Renal cortical epithelial cell (primary cell): ENCODE measurements at places on chromosomes 1 and 21. TPM values are rescaled to one million over a fixed set of nuclear protein-coding genes. Genes with fewer than 3 reads are reported as not detected.
A peak's percentile ranks its signal among the peaks of the same experiment; 100 is the strongest.

DNA sequence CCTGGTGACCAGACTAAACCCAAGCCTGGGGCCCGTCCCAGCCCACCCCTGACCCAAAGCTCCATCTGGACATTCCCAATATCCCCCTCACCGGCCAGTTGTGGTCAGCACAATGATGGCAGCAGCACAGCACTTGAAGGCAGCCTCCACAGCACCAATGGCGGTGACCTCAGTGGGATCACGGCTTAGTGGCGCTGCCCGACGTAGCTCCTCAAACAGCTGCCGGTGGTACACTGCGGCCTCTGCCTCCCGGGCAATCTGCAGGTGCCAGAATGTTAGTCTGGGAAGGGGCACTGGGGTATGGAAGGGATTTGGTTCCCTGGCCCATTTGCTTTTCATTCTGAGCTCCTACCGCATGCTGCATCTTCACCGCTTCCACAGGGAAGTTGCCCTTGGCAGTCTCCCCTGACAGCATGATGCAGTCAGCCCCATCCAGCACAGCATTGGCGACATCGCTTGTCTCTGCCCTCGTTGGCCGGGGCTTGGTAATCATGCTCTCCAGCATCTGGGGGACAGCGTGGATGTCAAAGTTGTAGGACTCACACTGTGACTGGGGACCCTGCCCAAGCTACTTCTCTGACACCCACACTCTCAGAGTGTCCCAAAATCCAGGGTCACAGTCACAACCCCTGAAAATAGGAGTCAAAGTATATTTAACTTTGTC is 8.0 kb downstream of the PKLR start:
- DNase-seq, result no peak

DNA sequence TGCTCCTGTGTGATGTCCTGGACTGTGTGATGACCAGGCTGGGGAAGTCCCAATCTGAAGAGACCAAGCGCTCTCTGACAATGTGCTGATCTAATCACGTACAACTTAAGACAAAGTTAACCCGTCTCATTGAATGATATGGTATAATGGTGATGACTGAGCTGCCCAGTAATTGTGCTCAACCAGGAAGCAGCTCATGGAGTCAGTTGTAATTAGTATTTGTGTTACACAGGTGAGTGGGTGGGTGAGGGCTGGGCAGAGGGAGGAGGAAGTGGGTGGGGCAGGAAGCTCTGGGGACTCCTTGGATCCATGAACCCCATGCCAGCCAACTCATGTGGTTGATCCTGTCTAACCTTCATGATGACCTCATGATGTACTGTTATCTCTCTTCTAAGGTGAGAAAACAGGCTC is 8.7 kb upstream of the ECE1 start:
- peak; percentile 63 for DNase-seq

Gene SHISA4
- total RNA-seq, result 11.8 and 16.1 TPM in 2 replicates

Gene GJA8
- not detected in 2 replicates for total RNA-seq

DNA sequence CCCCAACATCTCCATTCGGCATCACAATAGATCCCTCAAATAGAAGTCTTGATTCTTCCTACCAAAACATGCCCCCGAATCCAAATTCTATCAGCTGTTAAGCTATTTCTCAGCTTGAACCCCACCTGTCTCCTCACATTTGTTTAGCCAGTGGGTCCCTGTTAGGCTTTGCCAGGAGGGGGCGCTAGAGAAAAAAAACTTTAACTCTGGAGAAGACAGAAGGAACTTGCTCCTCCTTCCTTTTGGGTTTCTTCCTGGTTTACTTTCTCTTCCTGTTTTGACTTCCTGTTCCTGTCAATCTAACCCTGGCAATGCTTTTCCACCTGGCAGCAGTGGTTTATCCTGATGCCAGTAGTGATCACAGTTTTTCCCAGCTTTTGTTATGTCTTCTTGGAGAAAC is 95.6 kb upstream of the KCNK1 start:
- peak; percentile 34 for DNase-seq

GRCh38 chr1:9115351-9116205 is 13.3 kb downstream of the GPR157 start:
- DNase-seq, result no peak

GRCh38 chr1:204672482-204673121 is 12.9 kb downstream of the LRRN2 start:
- DNase-seq, result no peak

DNA sequence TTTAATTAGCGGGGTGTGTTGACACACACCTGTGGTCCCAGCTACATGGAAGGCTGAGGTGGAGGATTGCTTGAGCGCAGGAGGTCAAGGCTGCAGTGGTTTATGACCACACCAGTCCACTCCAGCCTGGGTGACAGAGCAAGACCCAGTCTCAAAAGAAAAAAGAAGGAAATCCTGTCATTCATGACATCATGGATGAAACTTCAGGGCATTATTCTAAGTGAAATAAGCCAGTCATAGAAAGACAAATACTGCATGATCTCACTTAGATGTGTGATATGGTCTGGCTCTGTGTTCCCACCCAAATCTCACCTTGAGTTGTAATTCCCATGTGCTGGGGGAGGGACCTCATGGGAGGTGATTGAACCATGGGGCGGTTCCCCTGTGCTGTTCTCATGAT is 82.6 kb downstream of the MT1HL1 start:
- no peak for DNase-seq

DNA sequence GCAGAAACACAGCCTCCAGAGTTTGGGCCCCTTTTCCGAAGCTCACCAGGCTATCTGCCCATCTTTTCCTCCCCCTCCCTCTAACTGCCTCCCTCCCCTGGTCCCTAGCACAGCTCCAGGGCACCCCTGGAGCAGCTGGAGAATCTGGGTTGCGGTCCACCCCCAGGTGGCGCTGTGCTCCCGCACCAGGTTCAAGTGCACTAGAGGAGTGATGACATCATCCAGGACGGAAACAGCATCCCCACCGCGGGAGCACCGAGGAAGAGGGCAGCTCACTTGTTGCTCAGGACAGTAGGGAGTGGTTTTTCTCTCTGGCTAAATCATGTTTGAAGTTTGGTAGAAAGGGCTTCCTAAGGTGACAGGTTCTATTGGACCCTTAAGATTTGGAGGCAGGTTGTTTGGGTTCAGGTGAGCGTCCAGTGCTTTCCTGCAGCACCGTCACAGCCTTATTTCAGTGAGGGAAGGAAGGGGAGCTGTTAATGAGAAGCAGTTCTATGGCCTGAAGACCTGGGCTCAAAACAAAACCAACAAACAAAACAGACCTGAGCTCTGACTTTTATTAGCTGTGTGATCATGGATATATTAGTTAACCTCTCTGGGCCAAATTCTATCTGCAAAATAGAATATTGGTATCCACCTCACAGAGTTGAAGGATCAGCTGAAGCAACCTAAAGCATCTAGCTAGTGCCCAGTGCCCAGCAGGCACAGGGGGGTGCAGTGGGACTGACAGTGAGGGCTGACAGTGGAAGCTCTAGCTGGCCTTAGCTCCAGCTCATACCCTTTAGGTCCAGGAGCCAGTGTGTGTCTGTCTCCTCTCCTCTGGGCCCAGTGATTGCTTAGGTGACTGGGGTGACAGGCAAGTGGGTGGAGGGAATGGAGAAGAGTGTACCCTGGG is 7.5 kb downstream of the SHISA4 start:
- peak; percentile 79 for DNase-seq

GRCh38 chr1:175237389-175237788 is 44.8 kb upstream of the KIAA0040 start:
- DNase-seq, result no peak

Gene ADAMTSL4
- total RNA-seq, result 1.4 and 7.4 TPM in 2 replicates

Gene SMIM12
- 40.1 and 46.4 TPM in 2 replicates for total RNA-seq

DNA sequence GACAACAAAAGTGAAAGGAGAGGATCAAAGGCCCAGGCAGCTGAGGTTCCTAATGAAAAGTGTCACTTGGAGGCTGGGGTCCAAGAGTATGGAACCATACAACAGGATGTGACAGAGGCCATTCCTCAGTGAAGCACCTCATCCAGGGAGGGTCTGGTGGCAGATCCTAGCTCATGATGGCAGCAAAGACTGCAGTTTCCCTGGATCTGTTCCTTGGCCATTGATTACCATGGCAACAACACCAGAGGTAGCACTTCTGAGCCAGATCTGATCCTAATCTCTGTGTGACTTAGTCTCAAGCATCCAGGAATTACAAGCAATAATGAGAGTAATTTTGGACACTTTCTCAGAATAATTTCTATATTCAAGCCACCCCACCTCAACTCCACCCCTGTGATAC is 12.9 kb downstream of the FAM177B start:
- peak; percentile 16 for DNase-seq

Gene PPP1R12B
- total RNA-seq, result 9.0 and 20.1 TPM in 2 replicates

DNA sequence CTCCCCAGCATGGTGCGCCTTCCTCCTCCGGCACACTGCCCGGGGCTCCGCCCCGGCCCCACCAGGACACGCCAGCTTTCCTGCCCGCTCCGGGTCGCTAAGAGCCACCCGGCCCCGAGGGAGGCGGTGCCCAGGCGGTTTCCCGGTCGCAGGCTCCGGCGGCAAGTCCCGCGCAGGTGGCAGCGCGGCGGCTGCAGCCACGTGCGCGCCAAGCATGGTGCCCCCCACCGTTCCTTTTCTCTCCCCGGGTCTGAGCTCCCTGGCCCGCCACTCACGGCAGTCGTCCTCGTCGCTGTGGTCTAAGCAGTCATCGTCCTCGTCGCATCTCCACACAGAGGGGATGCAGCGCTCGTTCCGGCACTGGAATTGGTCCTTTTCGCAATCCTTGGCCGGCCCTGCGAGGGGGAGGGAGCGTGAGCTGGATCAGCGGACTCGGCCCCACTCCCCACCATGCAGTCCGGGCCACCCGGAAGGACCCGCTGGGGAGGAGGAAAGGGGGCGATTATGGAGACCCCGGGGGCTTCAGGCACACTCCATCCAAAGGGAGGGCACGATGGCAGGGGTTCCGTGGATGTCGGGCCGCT is 1.2 kb downstream of the LRP8 start:
- no peak for DNase-seq

GRCh38 chr1:81071072-81071858 is 729.5 kb upstream of the ADGRL2 start:
- DNase-seq, result no peak

DNA sequence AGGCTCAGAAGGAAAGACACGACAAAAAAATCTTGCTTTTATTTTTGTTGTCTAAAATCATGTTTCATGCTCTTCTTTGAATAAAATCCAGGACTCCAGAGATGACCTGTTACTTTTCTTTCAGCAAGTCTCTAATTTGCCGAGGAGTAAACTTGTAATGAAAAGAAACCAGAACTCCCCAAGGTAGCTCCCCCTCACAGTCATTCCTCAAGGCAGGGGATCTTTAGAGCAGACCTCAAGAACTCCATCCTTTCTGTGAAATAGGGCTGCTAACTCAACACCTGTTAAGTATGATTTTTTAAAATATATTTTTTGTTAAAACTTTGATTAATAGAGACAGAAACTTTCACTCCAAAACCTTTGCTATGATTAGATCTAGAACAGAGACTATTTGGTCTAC is 82.7 kb upstream of the ABCD3 start:
- DNase-seq, result no peak

DNA sequence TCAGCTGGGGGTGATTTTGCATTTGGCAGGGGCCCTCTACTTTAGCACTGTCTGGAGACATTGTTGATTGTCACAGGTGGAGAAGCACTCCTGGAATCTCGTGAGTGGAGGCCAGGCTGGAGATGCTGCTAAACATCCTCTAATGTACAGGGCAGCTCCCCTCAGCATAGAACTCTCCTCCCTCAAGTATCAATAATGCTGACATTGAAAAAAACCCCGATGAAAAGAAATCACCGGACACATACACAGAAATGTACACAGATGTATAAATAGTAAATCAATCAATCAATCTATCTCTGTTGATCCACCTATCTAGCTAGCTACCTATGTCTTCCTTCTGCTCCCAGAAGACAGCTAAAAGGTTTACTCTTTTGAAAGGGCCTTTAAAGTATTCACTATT is 89.4 kb upstream of the KCNJ15 start:
- DNase-seq, result no peak

- DNase-seq, result no peak
Observed at GRCh38 chr1:166139735-166140134, 27.1 kb downstream of the FAM78B start.

GRCh38 chr1:88276163-88276562 is 407.9 kb upstream of the PKN2 start:
- peak; percentile 53 for DNase-seq

- no peak for DNase-seq
Observed at GRCh38 chr1:27936370-27936769, 1.6 kb downstream of the SMPDL3B start.

Gene APOBEC4
- total RNA-seq, result not detected in 2 replicates

GRCh38 chr1:235513495-235514366 is 9.5 kb upstream of the B3GALNT2 start:
- peak; percentile 59 for DNase-seq

GRCh38 chr1:53934170-53934765 is 11.2 kb downstream of the IFT25 start:
- DNase-seq, result no peak

Gene BTBD19
- 1.2 and 4.4 TPM in 2 replicates for total RNA-seq

GRCh38 chr1:15429701-15430149 is 8.5 kb upstream of the CTRC start:
- DNase-seq, result peak; percentile 32

- DNase-seq, result peak; percentile 18
Observed at GRCh38 chr1:62462370-62462769, 25.5 kb downstream of the USP1 start.

DNA sequence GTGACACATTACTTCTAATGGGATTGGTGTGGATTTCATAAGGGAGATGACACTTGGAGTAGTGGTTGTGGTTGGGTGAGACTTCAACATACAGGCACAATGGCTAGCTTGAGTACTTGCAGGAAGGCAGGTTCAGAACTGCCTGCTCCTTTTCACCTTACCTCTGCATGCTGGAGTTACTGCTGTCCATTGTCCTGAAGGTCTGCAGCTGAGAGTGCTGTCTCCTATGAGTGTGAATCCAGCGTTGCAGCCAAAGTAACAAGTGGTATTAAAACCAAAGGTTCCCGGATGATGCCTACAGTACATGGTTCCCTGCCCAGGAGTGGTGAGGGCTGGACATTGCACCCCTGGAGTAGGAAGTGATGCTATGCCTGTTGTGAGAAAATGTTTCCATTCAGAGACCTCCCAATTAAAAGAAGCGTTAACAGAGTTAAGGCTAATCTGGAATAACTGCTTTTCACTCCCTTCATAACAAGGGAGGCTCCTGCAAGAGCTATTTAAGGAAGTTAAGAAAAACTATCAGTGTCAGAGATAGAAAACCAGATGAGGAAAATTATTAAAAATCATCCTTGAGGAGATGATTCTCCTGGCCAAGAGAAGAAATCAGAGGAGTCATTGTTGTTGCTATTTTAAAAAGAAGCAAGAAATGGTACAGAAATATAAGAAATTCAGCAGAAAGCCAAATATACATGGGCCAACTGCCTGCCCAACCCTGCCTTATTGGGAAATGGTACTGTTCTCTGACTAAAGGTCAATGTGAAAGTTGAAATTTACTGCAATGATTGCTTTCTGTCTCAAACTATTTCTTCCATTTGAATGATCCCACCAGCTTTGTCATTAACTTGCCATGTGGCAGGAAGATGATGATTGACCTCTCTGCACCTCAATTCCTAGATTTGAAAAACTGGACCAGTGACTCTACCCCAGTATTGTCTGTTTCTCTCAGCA is 9.8 kb upstream of the F5 start:
- peak; percentile 70 for DNase-seq

Gene RGSL1
- total RNA-seq, result 0.15 TPM in 1 of 2 replicates, not detected in the other
